Mammary epithelial cell (primary cell): ENCODE measurements at places on chromosomes 4 and X.

DNA sequence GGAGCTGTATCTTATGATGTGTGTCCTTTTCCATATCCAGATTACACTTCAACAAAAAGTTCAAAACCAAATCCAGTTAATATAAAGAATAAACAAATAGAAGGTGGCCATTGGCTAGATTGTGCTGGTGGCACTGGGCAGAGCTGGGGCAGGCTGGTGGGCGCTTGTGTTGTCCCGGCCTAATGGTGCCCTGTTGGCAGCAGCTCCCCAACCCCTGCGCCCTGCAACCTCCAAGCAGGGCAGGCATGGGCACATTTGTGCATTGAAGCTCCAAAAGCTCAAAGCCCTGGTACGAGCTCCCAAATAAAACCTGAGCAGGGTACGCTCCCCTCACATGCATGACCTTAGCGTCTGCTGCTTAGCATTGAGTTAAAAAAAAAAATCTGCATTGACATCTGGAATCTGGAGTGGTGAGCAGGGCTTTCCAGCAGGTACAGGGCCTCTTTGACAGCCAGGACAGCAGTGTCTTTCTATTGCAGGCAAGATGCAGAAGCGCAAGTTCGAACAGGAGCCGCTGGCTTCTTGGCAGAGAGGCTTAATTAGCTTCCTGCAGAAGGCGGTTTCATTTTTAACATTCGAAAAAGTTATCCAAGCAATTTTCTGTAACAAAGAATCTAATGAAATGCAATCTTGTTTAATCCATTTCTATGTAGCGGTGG, 25.9 kb upstream of the NYX start:
- DNase-seq: peak; percentile 33

GRCh38 chr4:54941994-54942552, 183.3 kb downstream of the KDR start:
- DNase-seq: no peak

DNA sequence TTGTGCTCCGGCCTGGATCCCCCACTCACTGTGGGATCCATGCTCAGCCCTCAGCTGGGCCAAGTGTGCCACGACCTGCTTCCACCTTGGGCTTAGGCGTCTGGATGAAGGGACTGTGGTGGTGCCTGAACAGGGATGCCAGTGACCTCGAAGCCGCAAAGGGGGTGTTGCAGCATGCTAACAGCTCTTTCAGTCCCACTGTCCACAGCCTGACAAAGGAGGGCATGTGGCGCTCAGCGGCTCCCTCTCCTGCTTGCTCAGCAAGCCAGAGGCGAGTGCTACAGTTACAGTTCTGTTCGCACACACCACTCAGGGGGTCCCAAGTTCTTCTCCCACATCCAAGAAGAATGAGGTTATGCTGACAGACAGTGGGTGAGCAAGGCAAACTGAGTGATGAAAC, 5.2 kb upstream of the IGBP1 start:
- DNase-seq: no peak

GRCh38 chrX:68417651-68418050, 15.6 kb downstream of the OPHN1 start:
- DNase-seq: no peak
